ENCODE measurements at places on chromosomes 13 and 19.

DNA sequence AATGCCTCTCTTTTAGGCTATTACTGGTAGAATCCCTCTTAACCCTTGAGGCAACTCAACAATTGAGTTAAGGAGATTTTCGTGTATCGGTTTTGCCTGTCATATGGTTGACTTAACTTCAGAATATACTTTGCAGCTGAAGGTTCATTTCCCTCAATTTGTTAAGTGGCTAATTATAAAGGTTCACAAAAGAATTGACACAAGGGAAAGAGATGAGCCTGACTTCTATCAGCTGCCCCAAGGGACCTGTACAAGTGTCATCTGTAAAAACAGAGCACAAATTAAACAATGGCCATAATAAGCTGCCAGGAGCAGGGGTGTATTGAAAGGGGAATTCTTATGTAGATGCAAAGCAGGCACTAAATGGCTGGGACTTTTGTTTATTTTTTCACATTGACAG is 334.8 kb upstream of the OBI1 start:
- no peak for DNase-seq

DNA sequence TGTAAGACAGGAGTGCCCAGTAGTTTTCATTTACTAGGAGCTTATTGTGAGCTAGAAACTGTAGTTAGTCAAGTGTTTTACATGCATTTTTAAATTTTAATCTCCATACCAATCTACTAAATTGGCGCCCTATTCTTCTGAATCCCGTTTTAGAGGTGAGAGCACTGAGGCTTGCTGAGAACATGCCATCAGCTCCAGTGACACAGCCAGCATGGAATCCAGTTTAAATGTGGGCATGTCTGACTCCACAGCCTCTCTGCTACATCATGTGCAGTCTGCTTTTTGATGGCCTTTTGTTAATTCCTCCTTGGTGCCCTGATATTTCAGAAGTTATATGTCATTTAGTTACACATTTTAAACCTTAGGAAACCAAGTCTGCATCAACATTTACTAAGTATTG is 325.4 kb downstream of the DLEU7 start:
- no peak for DNase-seq

DNA sequence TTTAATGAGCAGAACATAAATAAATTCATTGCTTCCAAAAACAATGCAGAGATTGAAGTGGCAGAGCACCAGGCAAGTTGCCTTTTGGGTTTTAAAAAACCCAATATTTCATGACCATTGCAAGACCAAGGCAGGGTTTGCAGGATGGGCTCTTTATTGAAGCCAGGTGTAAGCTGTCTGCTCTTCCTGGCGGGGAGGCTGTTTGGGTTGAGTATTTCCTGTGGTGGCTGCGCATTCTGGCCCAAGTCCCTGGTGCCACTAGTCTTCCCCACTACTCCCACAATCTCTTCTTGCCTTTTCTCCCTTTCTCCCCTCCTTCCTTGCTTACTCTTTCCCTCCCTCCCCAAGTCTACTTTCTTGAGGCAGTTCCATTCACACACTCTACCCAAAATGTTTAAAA is 116.4 kb downstream of the AKAP11 start:
- no peak for DNase-seq

- DNase-seq = no peak
Observed at GRCh38 chr13:108227651-108228272, 9.6 kb downstream of the ABHD13 start.

GRCh38 chr13:32098272-32098671 is 66.7 kb downstream of the FRY start:
- DNase-seq = no peak

GRCh38 chr19:39131255-39131755 is 5.7 kb downstream of the PAK4 start:
- DNase-seq = peak; percentile 81

- DNase-seq = peak; percentile 78
Observed at GRCh38 chr19:58021541-58022282, 12.1 kb upstream of the ZSCAN1 start.

Data from right hindlimb (tissue), 1 donor.